Activated T-cell treated with anti-CD3 and anti-CD28 coated beads, Interleukin-2, amount 50 U/mL, for 72 hours (primary cell): ENCODE measurements at places on chromosomes 1 and 21. TPM values are rescaled to one million over a fixed set of nuclear protein-coding genes. Genes with fewer than 3 reads are reported as not detected.

ZMYM1 gene
- 5.1 TPM for total RNA-seq

TRIM63 gene
- 0.35 TPM for total RNA-seq

GRCh38 chr1:234206651-234207284 is 166.5 kb upstream of the COA6 start:
- no peak for DNase-seq

FMN2 gene
- total RNA-seq: not detected

KRTAP10-6 gene
- total RNA-seq: not detected

GAS5 gene
- total RNA-seq: 1,544 TPM

DNA sequence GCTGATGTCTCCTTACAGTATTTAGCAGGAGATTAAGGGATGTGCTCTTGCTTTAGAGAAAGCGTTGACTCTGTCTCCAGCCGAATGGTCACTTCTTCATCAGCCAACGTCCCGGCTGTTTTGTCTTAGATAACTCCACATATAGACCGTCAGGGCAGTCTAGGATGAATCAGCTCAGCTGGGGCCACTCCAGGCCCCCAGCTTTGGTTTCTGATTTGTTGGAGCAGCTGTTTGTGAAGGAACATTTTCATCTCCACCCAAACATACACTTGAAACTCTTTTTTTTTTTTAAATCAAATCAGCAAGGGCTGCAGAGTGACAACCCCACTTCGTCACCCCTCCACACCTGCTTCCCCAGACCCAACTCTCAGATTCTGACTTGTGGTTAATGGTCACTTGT is 206.1 kb upstream of the GALNT2 start:
- DNase-seq: no peak

CLIC6 gene
- 0.82 TPM for total RNA-seq

- DNase-seq: peak; percentile 71
Observed at GRCh38 chr1:96966536-96967138, 245.1 kb downstream of the PTBP2 start.

GRCh38 chr1:37477198-37477931 is 3.0 kb downstream of the ZC3H12A start:
- peak; percentile 81 for DNase-seq

GRCh38 chr1:63688302-63688890 is 85.4 kb upstream of the ROR1 start:
- DNase-seq: no peak

CDK18 gene
- total RNA-seq: 3.3 TPM

- peak; percentile 60 for DNase-seq
Observed at GRCh38 chr21:42218836-42219605, at the start of gene ABCG1. ABCG1 (plus strand) TSS chr21:42219140; CDS start chr21:42219263, 123 bp downstream.

GRCh38 chr1:33180911-33181890 is 642 bp downstream of the TRIM62 start:
- peak; percentile 86 for DNase-seq

DNA sequence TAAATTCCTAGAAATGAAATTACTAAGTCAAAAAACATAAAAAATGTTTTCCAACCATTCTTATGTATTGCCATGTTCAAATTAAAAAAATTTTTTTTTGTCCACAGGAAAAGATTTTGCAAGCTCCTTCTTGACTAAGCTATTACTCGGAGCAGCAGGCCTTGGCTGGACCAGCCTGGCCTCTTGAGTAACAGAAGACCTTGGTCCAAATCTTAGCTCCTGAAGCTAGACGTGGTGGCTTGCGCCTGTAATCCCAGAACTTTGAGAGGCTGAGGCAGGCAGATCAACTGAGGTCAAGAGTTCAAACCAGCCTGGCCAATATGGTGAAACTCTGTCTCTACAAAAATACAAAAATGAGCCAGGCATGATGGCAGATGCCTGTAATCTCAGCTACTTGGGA is 77.6 kb downstream of the CLSTN1 start:
- no peak for DNase-seq

LMX1A gene
- not detected for total RNA-seq

GRCh38 chr1:36155408-36156328 is at the start of gene MAP7D1:
MAP7D1 (plus strand) TSS chr1:36156160; CDS start chr1:36156418, 258 bp downstream.
- peak; percentile 90 for DNase-seq

DNA sequence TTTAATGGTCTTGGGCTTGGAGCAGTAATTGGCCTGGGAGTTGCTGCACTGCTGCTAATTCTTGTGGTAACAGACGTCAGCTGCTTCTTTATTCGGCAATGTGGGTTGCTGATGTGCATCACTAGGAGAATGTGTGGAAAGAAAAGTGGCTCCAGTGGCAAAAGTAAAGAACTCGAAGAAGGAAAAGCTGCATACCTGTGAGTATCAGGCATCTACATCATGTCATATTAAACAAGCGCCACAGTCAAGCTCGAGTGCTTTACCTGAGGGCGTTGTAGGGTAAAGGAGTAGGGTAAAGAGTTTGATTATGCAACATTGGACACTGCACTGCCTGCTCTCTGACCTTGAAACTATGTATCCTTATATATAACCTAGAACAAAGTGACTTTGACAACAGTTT is 510.6 kb downstream of the NCAM2 start:
- DNase-seq: no peak

- no peak for DNase-seq
Observed at GRCh38 chr1:209620487-209620884, 31.7 kb downstream of the LAMB3 start.
